ENCODE measurements at places on chromosomes 3 and 15.

DNA sequence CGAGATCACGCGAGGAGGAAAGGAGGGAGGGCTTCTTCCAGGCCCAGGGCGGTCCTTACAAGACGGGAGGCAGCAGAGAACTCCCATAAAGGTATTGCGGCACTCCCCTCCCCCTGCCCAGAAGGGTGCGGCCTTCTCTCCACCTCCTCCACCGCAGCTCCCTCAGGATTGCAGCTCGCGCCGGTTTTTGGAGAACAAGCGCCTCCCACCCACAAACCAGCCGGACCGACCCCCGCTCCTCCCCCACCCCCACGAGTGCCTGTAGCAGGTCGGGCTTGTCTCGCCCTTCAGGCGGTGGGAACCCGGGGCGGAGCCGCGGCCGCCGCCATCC, 1.1 kb upstream of the SETD5 start:
- peak; percentile 97 for DNase-seq

DNA sequence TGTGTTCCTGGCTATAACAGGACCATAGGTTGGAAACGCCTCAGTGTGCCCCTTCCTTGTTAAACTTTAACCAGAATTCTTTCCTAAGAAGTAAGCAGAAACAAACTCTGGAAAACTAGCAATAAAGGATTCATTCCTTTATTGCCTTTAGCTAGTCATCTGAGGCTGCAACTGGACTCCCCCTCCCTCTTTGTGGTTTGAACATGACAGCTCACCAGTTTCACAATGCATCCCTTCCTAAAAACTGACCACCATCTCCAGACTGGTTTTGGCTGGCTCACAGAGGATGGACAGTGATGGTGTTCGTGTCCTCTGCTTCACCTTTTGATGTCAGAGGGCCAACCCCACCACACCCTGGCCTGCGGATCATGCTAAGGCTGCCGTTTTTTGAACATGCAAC, 27.9 kb upstream of the TGFBR2 start:
- no peak for DNase-seq

DNA sequence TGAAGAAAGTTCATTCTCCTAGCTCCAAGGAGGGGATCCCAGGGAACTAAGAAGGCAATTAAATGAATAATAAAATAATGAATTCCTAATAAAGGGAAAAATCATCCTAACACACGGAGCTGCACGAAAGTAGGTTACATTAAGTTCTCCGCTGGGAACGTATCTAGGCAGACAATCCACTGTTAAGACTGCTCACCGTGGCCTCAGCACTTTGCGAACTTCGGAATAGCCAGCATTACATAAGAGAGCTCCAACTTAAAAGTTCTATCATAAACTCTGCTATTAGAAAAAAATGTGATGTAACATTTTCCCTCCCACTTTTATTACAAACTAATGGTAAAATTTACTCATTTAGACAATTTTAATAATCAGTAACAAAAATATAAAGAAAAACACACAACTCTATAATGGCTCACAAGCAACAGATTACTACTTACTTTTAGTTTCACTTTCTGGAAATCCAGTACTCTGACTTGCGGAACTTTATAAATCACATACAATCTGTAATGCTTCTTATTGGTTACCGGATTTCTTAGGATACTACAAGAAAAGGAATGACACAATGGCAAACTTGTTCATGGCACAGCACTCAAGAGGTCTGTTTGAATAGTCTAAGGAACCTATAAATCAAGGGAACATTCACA, 8.5 kb downstream of the SNRPA1 start:
- no peak for DNase-seq

GRCh38 chr3:35946121-35946853, 307.0 kb downstream of the ARPP21 start:
- no peak for DNase-seq

DNA sequence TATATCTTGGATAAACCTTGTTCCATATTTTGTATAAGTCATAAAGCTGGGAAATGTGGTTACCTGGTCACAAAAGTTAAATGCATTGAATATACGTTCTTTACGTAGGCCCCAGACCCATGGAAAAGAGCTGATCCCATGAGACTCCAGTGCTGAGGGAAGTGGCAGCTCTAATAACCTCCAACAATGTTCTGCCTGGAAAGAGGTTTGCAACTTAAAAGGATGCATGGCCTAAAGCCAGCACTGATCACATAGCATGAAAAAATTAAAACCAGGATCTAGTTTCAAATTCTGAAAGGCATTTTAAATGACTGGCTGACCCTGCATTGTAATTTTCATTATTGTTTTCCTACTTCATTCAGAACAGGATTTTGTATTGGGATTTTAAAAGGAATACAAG, 27.9 kb upstream of the STRIT1 start:
- DNase-seq, result no peak

DNA sequence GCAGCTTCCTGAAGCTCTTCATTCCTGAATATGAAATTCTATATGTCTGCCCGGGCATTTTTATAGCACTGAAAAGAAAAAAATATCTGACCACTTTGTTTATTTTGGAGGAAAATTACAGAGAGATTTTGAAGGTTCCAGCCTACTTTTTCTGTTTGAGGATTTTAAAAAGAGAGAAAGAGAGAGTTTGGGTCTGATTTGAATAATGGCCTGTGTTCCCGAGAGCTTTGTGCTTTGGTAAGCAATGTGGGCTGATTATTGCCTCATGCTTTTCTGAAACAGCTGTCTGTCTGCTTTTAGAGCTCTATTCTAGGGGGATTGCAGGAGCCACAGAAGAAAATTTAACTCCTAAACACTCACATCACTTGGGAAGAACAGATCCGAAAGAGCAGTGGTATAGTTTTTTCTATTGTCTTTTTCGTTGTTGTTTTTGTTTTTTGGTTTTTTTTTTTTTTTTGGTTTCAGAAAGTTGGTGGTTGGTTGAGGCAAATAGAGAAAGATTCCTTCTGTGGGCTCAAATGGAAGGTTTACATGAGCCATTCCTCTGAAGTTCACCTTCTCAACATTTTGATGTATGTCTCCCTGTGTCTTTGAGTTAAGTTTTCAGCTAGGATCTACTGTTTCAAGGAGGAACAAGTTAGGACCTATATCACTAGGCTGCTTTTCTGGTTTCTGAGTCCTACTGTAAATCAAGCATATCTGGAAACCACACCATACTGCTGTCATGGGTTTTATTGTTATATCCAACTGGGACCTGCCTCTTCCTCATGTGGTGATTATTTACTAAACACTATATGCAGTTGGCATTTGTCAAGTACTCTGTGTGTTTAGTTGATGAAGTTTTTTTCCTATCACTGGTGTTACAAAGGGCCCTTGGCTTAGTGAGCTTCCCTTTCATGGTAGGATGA, 178.9 kb downstream of the KCNMB2 start:
- no peak for DNase-seq

DNA sequence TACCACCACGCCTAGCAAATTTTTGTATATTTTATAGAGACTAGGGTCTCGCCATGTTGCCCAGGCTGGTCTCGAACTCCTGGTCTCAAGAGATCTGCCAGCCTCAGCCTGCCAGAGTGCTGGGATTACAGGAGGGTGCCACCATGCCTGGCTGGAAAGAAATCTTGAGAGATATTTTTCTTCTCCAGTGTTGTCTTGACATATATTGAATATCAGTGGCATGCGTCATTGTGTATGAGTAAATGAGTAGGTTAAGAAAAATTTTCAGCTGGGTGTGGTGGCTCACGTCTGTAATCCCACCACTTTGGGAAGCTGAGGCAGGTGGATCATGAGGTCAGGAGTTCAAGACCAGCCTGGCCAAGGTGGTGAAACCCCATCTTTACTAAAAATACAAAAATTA, 3.5 kb upstream of the PIF1 start:
- DNase-seq, result no peak

DNA sequence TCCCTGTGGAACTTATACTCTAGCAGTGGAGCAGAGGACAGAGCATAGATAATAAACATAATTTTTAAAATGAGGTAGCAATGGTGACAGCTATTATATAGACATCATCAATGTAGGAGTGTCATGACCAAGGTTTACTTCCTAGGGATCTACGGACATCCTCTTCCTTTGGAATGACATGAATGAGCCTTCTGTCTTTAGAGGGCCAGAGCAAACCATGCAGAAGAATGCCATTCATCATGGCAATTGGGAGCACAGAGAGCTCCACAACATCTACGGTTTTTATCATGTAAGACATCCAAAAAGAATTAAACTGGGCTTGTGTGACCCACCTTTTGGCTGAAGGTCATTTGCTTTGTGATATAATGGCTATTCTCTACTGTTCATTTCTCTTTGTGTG, 30.1 kb upstream of the CAPN3 start:
- DNase-seq, result no peak

GRCh38 chr3:67044295-67044694, 46.2 kb downstream of the KBTBD8 start:
- no peak for DNase-seq

- DNase-seq, result no peak
These were observed 10.3 kb downstream of the TIMP4 start for GRCh38 chr3:12148183-12148940.

GRCh38 chr3:49802719-49803464, at the start of gene INKA1:
TSS of gene INKA1 (plus strand) at chr3:49803261. CDS start at chr3:49803393, 132 bp downstream.
- DNase-seq, result peak; percentile 91

DNA sequence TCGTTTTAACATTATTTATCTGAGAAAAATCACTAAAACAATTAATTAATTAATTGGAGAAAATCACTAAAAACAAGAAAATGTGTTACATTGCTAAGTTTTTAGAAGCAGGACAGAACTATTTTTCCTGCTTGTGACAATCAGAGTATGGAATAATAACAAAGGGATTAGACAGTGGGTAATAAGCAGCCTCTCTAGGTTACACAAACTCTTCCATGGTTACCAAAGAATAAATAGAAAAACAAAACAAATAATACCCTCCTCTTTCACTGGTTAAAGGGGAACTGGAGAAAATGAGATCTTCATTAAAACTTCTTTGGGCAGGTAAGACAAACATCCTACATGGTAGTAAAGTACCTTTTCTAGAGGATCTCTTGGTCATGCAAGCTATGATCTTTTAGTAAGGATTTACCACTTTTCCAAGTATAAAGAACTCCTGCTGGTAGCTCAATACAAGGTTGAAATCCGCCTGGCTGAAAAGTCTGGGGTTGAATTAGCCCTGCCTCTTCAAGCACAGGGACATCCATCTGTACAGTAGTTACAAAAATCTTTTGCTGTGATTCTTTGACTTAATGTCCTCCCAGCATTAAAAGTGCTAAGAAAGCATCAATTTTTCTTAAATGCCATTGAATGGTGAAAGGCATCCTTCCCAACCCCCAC, 2.5 kb upstream of the PLCH1 start:
- no peak for DNase-seq

DNA sequence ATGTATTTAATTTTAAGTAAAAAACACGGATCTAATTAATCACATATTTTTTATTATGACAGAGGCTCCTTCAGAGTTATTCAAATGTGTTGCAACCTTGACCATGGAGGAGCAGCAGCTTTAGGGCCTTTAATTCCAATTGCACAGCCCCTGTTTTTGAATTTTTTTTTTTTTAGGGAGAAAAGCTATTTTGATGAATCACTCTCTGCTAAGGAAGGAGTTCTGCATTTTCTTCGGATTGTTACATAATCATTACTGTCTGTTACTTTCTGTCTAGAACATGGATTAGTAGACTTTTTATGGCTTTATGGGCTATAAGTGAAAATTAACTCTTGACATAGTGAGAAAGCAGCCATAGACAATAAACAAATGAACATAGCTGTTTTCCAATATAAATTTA, 90.8 kb downstream of the MCTP2 start:
- no peak for DNase-seq

GRCh38 chr3:21642433-21642832, 108.6 kb downstream of the ZNF385D start:
- DNase-seq, result no peak

Data from ELF-1 (cell line).